Mesenteric fat pad (tissue), 1 donor: ENCODE measurements at places on chromosomes 13 and 19.

- no peak for DNase-seq
Measured at GRCh38 chr19:4052993-4053422, 13.7 kb downstream of the ZBTB7A start.

DNA sequence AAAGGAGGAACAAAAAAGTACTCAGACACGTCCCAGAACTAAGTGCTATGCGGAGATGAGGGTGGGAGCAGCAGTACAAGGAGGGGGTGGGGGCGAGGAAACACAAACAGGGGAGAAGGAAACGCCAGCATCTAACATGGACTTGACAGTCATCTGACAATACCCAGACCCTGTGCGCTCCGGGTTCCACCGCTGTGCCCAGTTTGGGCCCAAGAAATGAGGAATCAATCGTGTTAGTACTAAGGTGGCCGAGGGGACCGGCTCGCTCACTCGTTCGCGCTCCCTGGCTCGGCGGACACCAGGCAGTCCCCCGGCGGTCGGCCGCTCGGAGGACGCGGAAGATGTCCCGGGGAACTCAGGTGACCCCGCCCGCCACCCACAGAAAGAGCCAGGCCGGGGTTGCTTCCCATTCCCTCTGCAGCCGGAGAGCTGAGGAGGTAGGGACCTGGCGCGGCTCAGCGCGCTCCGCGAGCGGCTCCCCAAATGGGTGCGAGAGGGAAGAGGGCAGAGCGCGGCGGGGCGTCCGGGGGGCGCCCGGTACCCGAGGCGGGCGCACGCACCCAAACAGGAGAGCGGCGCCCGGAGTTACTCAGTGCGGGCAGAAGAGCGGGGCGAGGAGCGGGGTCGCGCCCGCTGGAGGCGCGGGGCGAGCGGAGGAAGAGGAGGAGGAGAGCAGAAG lies 616 bp downstream of the TSHZ3 start:
- no peak for DNase-seq

GRCh38 chr13:77919246-77919920 lies 752 bp upstream of the EDNRB start:
- no peak for DNase-seq

- DNase-seq: peak; percentile 91
Measured at GRCh38 chr19:32224371-32225244, 120.8 kb upstream of the ZNF507 start.

- DNase-seq: no peak
Measured at GRCh38 chr13:75550159-75550567, 572 bp downstream of the UCHL3 start.

- DNase-seq: peak; percentile 86
Measured at GRCh38 chr13:20713751-20714150, 10.3 kb downstream of the IL17D start.
